Mammary epithelial cell (primary cell): ENCODE measurements at places on chromosomes 12 and 14.

- DNase-seq: no peak
Observed at GRCh38 chr14:44955528-44955927, 6.2 kb downstream of the KLHL28 start.

- no peak for DNase-seq
Observed at GRCh38 chr14:33352821-33353220, 414.1 kb downstream of the NPAS3 start.

GRCh38 chr14:35965400-35965799 is 139.3 kb downstream of the BRMS1L start:
- DNase-seq: no peak

GRCh38 chr14:55073856-55074255 is 22.4 kb downstream of the MAPK1IP1L start:
- DNase-seq: peak; percentile 49

DNA sequence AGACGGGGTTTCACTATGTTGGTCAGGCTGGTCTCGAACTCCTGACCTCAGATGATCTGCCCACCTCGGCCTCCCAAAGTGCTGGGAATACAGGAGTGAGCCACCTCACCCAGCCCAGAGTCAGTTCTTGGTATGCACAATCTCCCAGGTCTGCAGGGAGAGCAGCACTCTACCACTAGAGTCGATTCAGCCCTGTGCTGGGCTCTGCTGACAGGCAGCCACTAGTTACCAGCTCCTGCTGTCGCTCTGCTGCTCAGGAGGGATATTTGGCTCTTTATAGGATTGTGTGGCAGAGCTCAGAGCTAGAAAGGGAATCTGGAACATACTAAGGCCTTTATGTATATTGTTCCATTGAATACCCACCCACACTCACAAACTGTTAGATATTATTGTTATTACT is 44.3 kb downstream of the SPTB start:
- DNase-seq: no peak

DNA sequence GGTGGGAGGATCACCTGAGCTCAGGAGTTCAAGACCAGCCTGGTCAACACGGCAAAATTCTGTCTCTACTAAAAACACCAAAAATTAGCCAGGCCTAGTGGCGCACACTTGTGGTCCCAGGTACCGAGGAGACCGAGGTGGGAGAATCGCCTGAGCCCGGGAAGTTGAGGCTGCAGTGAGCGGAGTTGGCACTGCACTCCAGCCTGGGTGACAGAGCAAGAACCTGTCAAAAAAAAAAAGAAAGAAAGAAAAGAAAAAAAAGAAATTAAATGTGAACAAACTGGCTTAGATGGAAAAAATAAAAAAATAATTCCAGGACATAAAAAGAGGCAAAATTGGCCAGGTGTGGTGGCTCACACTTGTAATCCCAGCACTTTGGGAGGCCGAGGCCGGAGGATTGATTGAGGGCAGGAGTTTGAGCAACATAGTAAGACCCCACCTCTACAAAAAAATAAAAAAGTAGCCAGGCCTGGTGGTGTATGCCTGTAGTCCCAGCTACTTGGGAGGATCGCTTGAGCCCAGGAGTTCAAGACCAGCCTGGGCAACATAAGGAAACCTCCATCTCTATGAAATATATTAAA is 3.5 kb downstream of the TMEM119 start:
- DNase-seq: no peak

GRCh38 chr14:105335735-105336476 is 21.4 kb downstream of the PACS2 start:
- no peak for DNase-seq

GRCh38 chr12:110718222-110718908 is 24.3 kb downstream of the PPP1CC start:
- no peak for DNase-seq

DNA sequence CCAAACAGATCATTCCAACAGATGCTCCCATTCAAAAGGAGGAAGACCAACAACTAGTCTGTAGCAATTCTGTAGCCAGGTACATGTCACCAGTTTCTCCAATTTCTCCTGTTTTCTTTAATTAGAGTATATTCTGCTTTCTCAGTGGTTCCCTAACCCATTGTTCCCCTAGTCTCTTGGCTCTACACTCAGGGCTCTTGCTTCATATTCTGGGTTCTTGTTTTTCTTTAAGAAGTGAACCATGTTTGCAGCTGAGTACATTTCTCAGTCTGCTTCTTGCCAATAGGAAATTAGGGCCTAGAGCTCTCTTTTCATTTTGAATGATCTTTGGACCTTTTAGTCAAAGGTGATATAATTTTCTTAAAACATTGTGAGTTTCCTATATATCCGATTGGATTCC is 29.4 kb upstream of the STXBP6 start:
- DNase-seq: no peak
